ENCODE measurements at places on chromosomes 6 and 20.

DNA sequence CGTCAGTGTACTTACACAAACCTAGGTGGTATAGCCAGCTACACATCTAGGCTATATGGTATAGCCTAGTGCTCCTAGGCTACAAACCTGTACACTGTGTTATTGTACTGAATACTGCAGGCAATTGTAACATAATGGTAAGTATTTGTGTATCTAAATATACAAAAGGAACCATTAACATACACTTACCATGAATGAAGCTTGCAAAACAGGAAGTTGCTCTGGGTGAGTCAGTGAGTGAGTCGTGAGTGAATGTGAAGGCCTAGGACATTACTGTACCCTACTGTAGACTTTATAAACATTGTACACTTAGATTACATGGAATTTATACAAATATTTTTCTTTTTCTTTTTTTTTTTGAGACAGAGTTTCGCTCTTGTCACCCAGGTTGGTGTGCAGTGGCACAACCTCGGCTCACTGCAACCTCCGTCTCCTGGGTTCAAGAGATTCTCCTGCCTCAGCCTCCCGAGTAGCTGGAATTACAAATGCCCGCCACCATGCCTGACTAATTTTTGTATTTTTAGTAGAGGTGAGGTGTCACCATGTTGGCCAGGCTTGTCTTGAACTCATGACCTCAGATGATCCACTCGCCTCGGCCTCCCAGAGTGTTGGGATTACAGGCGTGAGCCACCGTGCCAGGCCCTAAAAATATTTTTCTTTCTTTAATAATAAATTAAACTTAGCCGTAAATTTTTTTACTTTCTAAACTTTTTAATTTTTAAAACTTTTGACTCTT, 15.4 kb upstream of the KIAA1755 start:
- no peak for DNase-seq

- no peak for DNase-seq
Observed at GRCh38 chr6:43884652-43885022, 114.6 kb downstream of the VEGFA start.

- DNase-seq = no peak
Observed at GRCh38 chr6:44051515-44051914, 75.7 kb downstream of the MRPL14 start.

- DNase-seq = peak; percentile 12
Observed at GRCh38 chr6:151069641-151070040, 170.1 kb upstream of the AKAP12 start.

GRCh38 chr20:32179515-32179914, 28.0 kb downstream of the PLAGL2 start:
- no peak for DNase-seq

- no peak for DNase-seq
Observed at GRCh38 chr6:11386323-11386722, 151.2 kb upstream of the TMEM170B start.

DNA sequence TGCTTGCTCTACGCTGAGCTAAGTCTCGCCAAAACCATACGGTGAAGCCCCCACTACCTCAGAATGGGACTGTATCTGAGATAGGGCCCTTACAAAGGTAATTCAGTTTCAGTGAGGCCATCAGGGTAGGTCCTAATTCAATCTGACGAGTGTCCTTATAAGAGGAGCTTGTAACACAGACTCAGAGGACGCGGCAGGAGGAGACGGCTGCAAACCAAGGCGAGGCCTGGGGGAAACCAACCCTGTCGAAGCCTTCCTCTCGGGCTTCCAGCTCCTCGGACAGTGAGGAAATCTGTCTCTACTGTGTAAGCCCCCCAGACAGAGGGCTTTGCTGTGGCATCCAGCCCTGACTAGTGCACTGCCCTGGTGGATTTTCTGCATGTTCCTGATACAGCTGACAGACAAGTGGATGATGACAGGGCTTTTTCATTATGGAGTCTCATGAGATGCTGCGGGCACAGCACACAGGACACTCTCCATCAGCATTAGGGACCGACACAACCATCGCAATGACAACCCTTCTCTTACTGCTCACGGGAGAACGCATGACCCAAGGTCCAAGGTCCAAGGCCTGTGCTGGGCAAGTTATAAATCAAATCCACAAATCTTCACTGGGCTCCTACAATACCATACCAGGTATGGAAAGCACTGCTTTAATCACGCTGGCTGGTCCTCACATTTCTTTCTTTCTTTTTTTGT, 48.2 kb downstream of the SSR1 start:
- no peak for DNase-seq

DNA sequence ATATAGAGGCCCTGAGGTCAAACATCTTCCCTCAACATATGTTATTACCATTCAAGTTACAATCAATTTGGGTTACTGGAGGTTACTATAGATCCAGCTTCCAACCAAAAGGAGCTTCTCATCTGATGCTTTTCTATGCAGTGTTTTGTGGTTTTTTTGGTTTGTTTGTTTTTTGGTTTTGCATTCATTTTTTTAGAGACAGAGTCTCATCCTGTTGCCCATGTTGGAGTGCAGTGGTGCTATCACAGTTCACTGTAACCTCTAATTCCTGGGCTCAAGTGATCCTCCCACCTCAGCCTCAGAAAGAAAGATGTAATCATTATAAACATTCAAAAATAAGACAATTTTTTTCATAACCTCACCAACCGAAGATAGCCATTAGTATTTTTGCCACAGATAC, 124.4 kb upstream of the JARID2 start:
- DNase-seq = no peak

DNA sequence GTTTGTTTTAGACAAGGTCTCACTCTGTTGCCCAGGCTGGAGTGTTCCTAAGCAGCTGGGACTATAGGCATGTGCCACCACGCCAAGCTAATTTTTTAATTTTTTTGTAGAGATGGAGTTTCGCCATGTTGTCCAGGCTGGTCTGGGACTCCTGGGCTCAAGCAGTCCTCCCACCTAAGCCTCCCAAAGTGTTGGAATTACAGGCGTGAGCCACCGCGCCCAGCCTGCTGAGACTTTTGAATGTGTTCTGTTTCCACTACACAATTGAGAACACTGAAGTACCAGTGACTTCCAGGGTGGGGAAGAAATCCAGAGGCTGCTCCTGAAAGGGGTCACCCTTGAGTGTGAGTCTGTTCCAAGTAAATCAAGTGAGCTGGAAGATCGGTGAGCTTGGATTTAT, 81.3 kb upstream of the ARMC2 start:
- no peak for DNase-seq

- DNase-seq = no peak
Observed at GRCh38 chr20:21364413-21364812, 32.9 kb downstream of the NKX2-4 start.

DNA sequence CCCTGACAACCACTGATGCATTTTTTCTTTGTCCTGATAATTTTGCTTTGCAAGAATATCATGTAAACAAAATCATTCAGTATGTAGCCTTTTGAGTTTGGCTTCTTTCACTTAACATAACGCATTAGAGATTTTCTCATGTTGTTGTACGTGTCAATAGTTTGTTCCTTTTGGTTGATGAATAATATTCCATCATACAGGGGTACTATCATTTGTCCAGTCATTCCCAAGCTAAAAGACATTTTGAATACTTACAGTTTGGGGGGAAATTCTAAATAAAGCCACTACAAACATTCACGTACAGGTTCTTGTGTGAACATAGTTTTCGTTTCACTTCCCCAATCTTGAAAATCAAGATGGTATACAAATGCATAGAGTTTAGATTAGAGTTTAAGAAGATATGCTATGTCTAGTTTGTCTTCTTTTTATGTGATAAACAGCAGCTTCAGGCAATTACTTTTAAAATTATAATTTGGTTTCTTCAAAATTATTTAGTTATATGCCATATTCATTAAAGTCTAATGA, 5.2 kb downstream of the HAO1 start:
- no peak for DNase-seq

- no peak for DNase-seq
Observed at GRCh38 chr20:38760978-38761377, 12.7 kb downstream of the ACTR5 start.

DNA sequence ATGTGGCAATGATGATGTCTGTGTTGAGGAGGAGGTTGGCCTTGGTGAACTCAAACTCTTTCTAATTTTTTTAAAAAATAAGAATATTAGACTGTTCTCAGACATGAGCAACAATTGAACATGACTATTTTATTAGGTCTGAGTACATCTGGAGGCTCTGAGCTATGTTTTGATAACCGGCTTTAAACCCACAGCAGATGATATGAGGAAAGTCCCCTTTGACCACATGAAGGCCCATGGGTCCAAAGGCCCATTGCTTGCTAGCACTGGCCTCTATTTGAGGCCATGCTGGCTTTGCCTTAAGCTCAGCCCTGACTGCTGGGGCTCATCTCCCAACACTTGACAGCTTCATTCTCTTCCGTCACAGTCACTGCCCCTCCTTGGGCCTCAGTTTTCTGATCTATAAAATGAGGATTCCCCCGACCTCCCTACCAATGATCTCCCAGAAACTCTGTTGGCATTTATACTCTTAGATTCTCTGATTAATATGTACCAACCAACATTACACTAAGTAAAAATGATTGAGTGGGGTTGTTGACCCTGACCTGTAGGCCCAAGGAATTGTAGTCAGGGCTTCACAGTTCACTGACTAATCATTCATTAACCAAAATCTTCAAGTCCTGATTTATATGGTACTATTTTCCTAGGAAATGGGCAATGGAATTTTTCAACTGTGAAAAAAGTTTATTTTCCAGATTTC, 23.9 kb upstream of the TINAG start:
- DNase-seq = no peak

DNA sequence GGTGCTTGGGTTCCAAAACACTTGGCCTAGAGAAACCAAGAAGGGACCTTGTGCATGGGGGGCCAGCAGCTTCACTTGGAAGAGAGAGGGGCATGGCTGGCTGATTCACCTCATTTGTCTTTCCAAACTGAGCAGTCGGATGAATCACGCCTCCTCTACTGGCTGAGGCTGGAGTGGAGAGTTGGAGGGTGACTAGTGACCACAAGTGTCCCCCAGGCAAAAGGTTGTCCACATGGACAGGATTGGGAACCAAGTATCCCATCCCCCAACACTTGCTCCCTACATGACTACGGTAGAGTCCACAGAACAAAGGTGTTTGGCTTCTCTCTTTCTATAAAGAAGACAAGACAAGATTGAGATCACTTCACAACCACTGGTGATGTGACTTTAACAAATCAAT, 875.6 kb downstream of the QKI start:
- DNase-seq = no peak

GRCh38 chr20:52432740-52433139, 241.2 kb upstream of the ZFP64 start:
- DNase-seq = no peak

DNA sequence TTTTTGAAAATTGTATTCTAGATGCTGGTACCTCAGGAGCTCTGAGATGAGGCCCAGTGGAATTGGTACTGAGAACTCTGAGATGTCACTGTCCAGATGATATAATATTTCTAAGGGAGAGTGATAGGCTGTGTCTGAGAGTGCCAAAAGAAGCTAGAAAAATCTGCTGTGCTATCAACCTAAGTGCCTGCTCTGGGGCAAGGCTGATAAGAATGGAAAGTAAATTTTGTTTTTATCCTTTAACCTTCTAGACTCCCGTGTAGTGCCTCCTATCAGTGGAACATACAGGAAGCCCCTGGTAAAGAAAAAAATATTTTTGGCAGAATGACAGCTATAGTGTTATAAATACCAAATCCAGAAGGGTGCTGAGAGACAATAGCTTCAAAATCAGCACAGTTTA, 348.2 kb downstream of the TFAP2B start:
- no peak for DNase-seq

DNA sequence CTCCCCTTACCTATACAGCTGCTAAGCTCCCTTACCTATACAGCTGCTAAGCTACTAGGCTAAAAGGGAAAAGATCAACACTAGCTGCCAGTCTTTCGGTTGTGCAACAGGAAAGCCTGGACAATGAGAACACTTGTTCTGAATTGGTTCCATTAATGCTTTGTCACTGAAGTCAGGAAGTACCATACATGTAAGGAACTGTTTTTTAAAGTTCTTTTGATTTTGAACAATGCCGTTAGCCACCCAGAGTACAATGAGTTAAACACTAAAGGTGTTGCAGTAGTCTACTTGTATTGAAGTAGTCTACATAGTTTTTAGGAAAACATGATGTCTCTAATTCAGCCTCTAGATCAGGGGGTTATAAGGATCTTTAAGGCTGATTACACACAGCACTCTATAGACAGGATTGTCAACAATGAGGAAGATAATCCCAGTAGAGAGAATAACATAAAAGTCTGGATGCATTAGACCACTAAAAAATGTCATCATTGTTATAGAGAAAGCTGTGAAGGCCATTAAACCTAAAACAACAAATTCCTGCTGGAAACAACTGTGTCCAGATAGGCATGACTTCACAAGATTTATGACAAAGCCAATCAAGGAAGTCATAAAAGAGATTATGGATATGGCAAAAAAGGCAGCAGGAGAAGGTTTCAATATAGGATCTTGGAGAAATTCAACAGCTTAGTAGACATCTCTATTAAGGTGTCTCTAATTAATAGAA, 306.3 kb downstream of the PHF3 start:
- DNase-seq = no peak

GRCh38 chr20:43863821-43864544, 50.7 kb upstream of the TOX2 start:
- DNase-seq = no peak

DNA sequence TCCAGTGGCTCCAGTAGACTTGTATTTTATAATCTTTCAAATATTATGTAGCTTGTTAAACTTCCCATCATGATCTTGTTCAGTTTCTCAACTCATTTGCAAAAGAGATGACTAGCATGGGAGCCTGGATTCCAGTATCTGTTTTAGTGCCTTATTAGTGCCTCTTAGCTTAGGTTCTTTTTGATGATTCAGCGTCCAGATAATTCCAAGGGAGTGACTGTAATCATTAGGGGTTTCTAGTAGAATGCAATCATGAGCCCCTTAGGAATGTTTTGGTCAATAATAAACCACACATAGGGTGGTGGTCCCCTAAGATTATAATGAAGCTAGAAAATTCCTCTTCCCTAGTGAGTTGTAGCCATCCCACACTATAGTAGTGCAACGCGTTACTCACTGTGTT, 7.0 kb downstream of the CD2AP start:
- no peak for DNase-seq

- DNase-seq = no peak
Observed at GRCh38 chr20:56689852-56690485, 60.9 kb downstream of the TFAP2C start.

DNA sequence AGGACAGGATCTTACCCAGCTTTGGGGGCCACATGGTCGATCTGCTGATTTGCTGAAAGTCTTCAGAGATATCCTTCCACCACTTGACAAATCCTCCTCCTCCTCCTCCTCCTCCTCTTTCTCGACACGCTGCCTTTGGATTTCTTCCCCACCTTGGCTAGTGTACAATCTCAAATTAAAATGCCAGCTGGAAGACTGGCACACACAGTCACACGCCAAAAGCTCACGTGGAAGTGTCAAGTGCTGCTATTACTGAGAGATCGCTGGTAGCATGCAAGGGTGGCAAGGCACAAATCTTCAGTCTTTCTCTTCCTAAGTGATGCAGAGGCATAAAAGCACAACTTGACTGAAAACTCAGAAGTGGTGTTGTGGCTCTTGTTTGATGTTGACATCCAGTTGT, 35.3 kb downstream of the GPR6 start:
- DNase-seq = no peak
